ENCODE measurements at places on chromosomes 4 and X.

DNA sequence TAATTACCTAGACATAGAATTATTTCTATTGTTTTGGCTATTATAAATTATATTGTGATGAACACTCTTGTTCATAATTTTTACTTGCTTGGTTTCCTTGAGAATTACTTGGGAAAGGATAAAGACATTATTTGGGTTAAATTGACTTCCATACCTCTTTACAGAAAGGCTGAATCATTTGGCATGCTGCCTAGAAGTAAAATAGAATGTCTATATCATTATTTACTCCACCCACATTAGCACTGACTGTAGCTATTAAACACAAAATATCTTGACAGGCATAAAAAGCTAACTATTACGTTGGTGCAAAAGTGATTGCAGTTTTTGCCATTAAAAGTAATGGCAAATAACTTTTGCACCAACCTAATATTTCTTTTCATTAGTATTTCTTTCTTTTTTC, 29.7 kb upstream of the ADH6 start:
- no peak for DNase-seq

DNA sequence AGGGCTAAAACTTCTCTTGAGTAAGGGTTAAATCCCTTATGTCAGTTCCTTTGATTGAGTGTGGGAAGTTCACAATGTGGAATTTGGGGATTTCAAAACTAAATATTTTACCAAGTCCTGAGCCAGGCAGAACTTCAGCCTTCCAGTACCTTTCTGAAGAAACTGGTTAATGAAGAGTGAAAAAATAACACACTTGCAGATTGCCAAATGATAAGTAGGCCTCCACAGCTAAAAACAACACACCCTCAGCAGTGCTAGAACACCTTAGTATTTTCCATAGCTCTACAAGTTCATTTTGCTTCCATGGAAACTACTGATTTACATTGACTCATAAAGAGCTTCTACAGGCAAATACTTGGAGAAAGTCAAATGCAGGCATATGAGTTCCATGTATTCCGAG, 326.8 kb downstream of the ZNF674 start:
- no peak for DNase-seq

DNA sequence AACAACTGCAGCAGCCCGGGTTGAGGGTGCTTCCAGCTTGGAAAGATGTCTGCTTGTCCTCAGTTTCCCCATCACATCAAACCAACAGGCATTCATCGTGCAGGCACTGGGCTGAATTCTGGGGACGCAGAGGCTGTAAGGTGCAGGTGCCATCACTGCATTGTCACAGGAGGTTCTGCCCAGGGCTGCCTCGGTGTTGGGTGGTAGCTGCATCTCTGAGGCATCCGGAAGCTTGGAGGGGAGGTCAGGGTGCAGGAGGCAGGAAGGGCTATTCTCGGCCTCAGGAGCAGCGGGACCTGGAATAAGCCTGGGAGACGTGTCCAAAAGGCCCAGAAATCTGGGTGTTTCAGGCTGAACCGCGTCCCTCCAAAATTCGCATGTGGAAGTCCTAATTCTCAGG, 134.6 kb downstream of the HMX1 start:
- no peak for DNase-seq

GRCh38 chr4:144562019-144562705, 83.8 kb upstream of the HHIP start:
- no peak for DNase-seq

- no peak for DNase-seq
These were observed 25.6 kb downstream of the ZRSR2 start for GRCh38 chrX:15815779-15816437.
